ENCODE measurements at places on chromosomes 3 and 15.

DNA sequence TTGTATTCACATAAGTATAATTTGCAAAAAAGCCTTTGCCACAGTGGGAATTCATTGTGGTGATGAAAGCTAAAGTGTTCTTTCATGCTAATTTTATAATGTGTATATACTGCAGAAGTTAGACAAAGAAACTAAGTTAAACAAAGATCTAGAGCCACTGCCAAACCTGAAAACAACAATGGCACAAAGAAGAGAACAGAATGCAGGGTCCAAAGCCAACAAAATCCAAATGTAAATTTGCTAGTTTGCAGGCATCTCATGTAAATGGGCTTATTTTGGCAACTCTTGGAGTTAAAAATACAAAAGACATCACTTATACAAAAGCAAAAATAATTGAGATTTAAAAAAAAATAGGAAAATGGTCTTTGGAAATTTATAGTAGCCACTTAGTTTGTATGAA is 123.0 kb downstream of the TCF12 start:
- no peak for DNase-seq

- no peak for DNase-seq
These were observed 4.4 kb downstream of the SLC6A6 start for GRCh38 chr3:14406766-14407165.

DNA sequence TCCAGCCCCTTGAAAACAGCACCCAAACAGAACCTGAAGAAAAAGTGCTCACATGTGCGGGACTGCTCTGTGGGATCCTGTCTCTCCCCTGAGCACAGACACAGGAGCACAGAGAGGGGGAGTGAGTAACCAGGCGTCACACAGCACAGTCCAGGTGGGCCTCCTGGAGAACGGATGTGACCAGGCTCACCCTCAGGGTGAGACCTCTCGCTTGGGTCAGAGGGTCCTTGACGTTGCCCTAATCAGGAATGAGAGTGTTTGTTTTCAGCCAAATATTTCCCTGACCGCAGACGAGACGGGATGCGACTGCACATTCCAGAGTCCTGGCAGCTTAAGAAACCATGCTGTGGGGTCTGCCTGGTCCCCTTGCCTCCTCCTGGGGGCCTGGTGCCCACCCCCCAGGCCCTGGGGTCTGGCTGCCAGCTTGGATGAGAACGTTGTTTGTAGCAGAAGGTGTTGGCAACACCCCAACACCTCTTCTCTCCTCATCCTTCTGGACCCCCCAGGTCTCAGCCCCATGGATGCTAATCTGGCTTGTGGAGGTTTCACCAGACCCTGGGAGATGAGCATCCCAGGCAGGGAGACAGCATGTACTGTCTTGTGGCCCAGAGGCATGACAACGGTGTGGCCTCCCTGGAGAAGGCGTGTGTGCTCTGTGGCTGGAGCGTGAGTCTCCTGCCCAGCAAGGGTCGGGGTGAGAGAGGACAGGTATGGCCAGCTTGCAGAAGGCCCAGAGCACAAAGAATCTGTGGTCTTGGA is 42.1 kb upstream of the SLC6A6 start:
- no peak for DNase-seq

DNA sequence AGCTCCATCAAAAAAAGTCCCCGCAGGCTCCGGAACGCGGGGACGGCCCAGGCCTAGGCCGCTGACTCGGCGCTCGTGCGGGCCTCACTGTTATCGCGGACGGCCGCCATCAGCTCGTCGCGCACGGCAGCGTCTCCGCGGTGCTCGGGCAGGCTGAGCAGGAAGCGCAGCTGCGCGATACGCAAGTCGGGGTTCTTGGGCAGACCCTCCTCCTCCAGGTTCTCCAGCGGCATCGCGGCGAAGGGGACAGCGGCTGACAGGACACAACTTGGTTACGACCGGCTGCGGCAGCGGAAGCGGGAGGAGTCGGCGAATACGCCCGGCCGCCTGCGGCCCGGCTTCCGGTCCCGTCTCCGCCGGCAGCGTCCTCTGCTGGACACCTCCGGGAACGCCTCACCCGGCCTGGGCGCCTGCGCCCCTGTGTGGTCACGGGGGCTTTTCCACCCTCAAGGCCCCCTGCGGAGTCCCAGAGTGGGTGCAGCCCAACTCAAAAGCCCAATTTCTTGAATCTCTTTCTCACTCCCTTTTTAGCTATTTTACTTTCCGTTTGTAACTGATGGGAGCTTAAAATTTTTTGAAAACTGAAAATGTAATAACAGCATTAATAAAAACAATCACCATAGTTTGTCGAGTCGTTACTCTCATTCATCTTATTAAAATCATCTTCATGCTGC is at the start of gene PSMD6:
PSMD6 (minus strand) TSS at position 308 of the 674 bp plus-strand sequence; CDS start at position 233, 75 bp downstream.
- peak; percentile 98 for DNase-seq

- no peak for DNase-seq
These were observed 847.4 kb downstream of the FHIT start for GRCh38 chr3:60403866-60404265.

GRCh38 chr15:49135911-49136310 is 19.5 kb downstream of the COPS2 start:
- no peak for DNase-seq

- no peak for DNase-seq
These were observed 14.9 kb upstream of the GCNT3 start for GRCh38 chr15:59596640-59597039.

DNA sequence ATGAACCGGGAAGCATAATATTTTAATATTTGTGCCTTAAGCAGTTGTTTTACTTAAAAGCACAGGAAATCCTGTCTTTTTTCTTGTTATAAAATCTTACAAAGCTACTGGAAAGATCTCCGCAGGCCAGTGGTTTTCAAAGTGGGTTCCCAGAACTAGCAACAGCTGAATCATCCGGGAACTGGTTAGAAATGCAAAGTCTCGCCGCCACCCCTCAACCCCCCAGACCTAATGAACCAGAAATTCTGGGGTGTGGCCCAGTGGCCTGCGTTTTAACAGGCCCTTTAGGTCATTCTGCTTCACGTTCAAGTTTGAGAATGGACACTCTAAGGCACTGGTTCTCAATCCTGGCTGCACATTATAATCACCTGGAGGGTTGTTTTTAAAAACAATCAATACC is 74.7 kb downstream of the PDZRN3 start:
- no peak for DNase-seq

GRCh38 chr3:34183114-34183513 is 384.7 kb downstream of the PDCD6IP start:
- DNase-seq, result no peak

DNA sequence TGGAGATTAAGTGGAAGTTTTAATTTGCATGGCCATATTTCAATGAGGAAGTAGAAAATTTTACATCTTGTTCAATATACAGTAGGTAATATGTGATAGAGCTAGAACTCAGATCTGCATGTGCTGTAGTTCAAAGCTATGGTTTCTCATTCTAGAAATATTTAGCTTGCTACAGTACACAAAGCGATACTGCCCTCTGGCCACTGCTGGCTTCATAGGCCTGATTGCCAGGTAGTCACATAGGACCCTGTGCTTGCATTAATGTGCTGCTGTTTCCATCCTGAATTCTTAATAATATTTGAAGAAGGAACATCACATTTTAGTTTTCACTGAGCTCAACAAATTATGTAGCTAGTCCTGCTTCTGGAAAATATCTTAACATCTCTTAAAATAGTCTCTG is 87.0 kb downstream of the PLSCR2 start:
- DNase-seq, result no peak

DNA sequence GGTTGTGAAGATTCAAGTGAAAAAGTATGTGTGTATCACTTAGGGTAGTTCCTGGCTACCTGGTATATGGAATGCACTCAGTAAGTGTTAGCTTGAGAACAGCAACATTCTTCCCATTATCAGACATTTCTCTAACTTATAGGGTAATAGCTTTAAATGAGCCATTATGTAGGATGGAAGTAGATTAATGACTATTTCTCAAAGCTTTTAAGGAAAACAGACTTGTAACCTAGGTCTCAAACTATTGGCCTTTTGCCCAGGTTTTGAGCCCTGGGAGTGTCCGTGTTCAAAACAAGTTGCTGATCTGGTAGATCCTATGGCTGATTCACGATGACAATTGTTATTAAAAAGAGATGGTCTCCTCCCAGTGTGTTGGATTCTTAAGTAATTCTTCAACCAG is 129.1 kb upstream of the UMPS start:
- no peak for DNase-seq

DNA sequence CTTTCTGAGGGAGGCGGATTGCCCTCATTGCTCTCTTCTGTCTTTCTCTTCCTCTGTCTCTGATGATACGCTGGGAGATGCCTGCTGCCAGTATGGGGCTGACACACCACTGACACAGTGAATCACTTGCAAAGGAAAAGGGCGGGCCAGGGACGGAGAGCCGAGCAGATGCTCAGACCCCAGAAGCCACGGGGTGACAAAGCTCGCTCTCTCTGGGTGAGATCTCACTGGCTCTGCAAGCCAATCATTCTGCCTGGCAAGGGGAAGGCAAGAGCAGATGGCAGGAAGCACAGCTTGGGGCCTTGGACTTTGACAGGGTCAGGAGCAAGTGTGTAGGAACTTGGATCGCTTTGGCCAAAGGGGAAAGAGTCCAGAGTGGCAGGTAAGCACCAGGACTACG is 198.7 kb downstream of the NTRK3 start:
- DNase-seq, result no peak

DNA sequence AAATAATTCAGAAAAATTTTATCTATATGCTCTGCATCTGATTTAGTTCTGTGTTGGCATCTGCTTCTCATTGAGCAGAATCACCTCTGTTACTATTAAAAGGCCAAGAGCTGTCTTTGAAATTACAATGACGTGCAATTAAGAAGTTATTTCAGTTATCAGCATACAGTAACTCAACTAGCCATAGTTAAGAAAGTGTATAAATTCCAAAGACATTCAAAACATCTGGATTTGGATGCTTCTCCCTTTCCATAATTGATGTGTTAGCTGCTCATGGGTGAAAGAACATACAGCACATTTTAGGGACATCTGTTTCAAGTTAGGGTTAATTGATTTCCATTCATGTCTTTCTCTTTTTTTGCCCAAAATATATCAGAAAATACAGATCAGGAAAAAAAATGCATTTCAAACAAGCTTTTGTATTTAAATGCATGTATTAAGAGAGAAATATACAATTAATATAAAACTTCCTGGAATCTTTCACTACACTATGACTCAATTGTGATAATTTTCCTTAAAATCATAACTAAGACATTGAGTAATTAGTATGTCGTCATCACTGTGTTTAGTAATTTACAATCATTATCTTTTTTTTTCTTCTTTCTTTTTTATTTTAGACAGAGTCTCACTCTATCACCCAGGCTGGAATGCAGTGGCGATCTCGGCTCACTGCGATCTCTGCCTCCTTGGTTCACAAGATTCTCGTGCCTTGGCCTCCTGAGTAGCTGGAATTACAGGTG is 82.7 kb upstream of the MBNL1 start:
- DNase-seq, result no peak

DNA sequence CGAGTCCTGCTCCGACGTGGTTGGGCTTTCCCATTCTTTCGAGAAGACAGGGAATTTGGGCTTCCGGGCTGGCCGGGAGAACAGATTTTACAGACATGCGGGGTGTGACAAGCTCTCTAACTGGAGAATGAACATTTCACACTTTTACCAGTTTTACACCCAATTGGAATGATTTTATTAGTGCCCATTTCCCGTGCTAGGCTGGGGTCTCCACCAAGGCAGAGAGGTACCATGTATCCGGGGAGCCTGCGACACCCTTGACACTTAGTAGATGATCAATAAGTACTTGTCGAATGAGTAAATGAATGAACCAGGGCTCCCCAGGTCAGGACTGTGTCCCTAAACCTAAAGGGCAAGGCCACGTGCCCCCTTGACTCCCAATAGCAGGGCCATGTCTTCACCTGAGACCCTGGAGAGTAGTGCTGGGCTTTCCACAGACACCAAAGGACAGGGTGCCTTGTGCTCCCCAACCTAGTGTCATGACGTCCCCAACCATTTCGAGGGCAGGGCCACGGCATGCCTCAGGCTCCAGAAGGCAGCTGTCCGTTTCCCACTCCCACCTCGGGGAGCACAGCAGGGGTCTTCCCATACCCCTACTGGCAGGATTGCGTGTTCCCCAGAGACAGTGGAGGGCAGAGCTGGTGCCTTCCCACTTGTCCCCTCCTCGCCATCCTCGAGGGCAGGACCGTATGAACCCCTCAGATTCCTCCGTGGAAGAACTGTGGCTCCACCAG is 679 bp upstream of the MYD88 start:
- DNase-seq, result no peak

- DNase-seq, result no peak
These were observed 19.4 kb upstream of the IL20RB start for GRCh38 chr3:136938334-136938733.

GRCh38 chr3:165638034-165638433 is 199.2 kb downstream of the BCHE start:
- no peak for DNase-seq

GRCh38 chr3:138127636-138128365 is 4.4 kb downstream of the A4GNT start:
- no peak for DNase-seq

GRCh38 chr3:149377408-149378364 is at the start of gene TM4SF1:
TM4SF1 (minus strand) TSS chr3:149377649; CDS start chr3:149377547, 102 bp downstream.
- no peak for DNase-seq

DNA sequence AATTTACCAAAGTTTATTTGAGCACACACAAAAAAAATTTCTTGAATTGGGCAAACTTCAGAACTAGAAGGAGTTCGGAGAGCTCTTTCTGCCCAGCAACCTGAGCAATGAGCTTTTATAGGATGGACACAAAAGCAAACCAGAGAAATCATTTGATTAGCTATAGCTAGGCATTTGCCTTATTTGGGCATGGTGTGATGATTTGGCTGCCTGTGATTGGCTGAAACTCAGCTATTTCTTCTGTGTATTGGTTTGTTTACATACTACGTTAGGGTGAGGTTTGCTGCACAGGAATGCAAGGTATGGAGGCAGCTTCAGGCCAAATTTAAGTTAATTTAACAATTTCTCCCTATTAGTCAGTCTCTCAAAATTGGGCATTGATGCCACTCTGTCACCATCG is 65.1 kb downstream of the NEK11 start:
- no peak for DNase-seq

- no peak for DNase-seq
These were observed 115.9 kb downstream of the NEK11 start for GRCh38 chr3:131142580-131142979.

DNA sequence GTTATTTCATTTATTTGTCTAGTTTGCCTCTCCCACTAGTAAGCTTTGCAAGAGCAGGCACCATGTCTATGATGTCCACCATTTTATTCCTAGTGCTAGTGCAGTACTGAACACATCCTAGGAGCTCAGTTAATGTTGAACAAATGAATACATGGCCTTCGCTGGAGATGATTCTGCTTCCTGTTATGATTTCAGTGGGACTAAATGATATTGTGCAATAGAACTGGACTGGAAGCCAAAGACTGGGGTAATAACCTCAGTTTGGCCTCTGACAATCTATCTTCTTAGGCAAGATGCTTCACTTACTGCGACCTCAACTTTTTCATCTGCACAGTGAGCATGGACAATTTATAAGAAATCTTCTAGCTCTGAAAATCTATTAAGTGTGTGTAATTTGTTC is 191.3 kb downstream of the ADAMTSL3 start:
- no peak for DNase-seq

GRCh38 chr3:31274326-31275024 is 258.2 kb upstream of the STT3B start:
- no peak for DNase-seq

GRCh38 chr15:89396723-89397652 is 62.4 kb upstream of the POLG start:
- DNase-seq, result no peak
